Fibroblast of villous mesenchyme (primary cell): ENCODE measurements at places on chromosomes 3 and 15. TPM values are rescaled to one million over a fixed set of nuclear protein-coding genes. Genes with fewer than 3 reads are reported as not detected.

GRCh38 chr3:133280586-133280985, 119.3 kb upstream of the BFSP2 start:
- no peak for DNase-seq

DNA sequence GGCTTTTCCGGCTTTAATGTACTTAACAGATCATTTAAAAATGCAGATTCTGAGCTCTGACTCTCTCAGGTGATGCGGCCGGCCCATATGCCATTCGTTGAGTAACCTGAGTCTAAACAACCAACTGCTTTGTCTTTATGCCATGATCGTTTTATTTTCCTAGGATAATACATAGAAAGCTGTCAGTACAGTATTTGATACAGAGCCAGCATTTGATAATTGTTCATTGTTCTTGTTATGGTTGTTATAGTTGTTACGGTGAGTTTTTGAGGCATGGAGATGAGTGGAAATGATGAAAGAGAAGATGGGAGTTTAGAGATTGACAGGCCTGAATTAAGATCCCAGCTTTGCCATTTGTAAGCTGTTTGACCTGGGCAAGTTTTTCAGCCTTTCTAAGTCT, 40.0 kb downstream of the TMEM45A start:
- DNase-seq, result no peak

- DNase-seq, result peak; percentile 19
Measured at GRCh38 chr3:113947372-113948014, at the start of gene ZDHHC23. TSS of gene ZDHHC23 (plus strand) at chr3:113948013. CDS start at chr3:113948803, 790 bp downstream.

DNA sequence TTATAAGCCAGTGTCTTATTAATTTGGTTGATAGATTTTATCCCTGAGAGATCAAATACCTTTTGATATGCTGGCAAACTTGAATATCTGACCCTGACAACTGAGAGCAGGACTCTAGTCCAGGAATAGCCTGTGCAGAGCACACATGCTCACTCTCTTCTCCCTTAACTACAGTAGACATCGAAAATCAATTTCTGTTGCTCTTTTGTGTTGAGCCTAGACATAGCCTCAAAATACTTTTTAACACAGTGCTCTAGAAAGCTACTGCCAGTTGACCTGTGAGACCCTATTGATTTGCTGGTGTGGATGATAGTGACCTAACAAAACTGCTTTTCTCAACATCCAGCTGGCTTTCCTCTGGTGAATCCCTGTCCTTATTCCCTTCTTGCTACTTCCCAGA, 86.4 kb upstream of the ANKRD28 start:
- DNase-seq, result no peak

- peak; percentile 30 for DNase-seq
Measured at GRCh38 chr3:60333710-60334109, 917.5 kb downstream of the FHIT start.

- DNase-seq, result no peak
Measured at GRCh38 chr15:76941636-76942035, 10.1 kb downstream of the RCN2 start.

THUMPD3 gene
- total RNA-seq, result 40.3 and 50.1 TPM in 2 replicates

PIERCE2 gene
- 1.3 TPM in 2 replicates for total RNA-seq

CNTN3 gene
- 1.6 and 6.5 TPM in 2 replicates for total RNA-seq

DNA sequence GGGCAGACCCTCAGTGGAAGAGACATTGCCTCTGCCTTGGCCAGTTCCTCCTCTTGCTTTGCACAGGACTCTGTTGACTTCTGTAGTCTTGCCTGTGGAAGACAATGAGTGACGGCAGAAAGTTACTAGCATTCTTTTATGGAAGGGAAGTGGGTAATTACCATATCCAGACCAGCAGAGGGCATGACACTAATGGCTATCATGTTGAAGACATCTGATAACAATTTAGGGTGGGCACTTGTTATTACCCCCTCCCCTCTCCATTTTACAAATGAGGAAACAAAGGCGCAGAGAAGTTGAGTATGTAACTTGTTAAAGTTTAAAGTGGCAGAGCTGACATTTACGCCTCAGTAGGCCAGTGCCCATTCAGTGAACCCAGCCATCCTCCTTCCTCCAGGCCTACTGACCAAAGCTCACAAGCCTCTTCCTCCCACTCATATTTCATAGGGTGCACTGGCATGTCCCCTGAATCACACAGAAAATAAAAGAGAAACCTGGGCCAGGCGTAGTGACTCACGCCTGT, 48.2 kb upstream of the FMN1 start:
- DNase-seq, result no peak

FOXL2NB gene
- 61.8 and 101 TPM in 2 replicates for total RNA-seq

DNA sequence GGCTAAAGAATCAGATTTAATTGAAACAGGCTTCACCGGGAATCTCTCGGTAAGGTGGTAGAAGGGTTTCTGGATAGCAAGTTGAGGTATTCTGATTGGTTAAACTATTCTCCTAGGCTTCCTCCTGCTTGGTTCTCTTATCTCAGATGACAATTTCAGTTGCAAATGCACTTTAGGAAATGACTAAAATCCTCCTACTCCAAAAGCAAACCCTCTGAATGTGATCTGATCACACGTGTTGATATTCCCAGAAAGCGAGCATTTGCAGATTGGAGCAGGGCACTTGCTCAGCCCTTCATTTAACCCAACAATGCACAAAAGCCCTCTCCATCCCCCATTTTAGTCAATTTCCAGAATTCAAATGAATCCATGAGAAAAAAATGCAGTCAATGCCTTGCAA, 55.6 kb upstream of the ICE2 start:
- DNase-seq, result no peak

DNA sequence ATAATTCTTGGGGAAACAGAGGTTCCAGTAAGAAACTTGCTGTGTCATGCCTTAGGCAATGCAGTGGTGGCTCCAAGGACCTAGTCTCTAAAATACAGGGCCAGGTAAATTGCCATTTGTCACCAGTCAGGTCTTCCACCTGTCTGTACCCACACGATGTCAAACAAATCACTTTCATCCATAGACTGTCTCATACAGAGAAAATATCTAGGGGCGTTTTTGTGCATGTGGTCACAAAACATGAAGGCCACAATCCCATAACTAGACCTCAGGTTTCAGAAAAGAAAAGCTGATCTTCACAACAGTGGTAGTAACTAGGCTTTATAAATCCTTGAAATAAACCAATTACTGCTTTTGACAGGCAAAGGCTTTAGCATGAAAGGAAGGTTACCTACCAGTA, 92.3 kb downstream of the SLC9A9 start:
- DNase-seq, result no peak

DNA sequence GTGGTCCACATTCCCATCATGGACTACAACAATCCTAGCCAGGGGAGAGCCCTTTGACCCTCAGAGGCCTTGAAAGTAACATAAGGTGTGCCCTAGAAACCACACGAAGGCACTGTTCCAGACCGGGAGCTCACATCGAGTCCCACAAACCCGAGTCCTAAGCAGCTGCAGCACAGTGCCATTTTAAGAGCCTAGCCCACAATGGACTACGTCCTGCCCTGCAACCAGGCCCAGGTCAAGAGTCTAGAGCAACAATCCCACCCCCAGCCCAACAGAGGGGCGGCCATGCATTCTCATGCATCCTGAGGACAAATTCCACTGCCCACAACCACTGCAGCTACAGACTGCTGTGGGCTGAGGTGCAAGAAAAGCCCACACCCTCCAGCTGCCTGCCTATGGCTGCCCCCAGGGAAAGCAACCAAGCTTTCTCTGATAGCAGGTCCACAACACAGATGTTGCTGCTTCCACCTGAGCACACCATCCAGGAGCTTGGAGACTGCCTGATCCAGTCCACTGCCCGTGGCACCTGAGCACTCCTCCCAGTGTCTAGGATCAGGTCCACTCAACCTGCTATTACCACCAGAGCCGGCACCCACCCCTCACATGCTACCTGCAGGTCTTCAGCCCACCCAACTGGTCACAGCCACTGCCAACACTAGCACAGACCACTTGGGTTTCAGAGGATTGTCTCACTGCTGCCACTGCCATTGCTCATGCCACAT, 56.8 kb downstream of the IGSF11 start:
- DNase-seq, result no peak

- DNase-seq, result no peak
Measured at GRCh38 chr3:69191516-69191915, 69.1 kb upstream of the LMOD3 start.

DNA sequence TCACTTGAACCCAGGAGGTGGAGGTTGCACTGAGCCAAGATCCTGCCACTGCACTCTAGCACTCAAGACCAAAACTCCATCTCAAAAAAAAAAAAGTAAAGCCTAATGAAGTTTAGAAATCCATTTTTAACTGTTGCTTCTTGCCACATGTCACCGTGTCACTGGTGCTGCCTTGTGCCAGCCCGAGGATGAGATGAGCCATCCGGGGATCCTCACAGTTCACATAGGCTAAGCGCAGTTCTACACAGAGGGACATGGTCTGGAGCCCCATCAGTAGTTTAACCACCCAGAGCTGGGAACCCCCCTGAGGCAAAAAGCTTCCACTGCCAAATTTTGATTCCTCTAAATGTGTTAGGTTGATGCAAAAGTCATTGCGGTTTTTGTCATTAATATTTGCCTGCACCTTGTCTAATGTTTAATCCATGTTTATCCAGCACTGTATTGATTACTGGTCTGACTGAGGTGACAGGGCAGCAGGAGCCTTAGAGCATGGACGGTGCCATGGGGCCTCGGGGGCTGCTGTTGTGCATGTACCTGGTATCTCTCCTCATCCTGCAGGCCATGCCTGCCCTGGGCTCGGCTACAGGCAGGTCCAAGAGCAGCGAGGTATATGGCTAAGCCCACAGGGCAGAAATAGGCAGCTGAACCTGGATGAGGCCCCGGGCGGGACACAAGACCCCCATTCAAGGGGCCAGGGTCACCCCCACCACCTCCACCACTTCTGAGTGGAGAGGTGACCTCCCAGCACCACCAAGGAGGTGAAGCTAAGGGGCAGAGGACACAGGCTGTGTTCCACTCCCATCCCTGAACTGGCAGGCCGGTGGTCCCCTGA, at the start of gene ITIH1:
Gene ITIH1 (plus strand): TSS at position 473 of the 832 bp plus-strand sequence. CDS start 17 bp downstream, at position 490.
- DNase-seq, result no peak

GRCh38 chr15:67809866-67810265, 15.4 kb upstream of the SKOR1 start:
- no peak for DNase-seq

- no peak for DNase-seq
Measured at GRCh38 chr3:125431391-125431790, 56.3 kb upstream of the ZNF148 start.

- peak; percentile 52 for DNase-seq
Measured at GRCh38 chr15:38049891-38050290, 115.5 kb downstream of the TMCO5A start.
